NCI-H1092 treated with DMSO at 0.1 percent for 48 hours (cell line): ENCODE measurements at places on chromosomes 5 and 9.

- no peak for DNase-seq
Observed at GRCh38 chr5:54739371-54739770, 221.8 kb downstream of the SNX18 start.

DNA sequence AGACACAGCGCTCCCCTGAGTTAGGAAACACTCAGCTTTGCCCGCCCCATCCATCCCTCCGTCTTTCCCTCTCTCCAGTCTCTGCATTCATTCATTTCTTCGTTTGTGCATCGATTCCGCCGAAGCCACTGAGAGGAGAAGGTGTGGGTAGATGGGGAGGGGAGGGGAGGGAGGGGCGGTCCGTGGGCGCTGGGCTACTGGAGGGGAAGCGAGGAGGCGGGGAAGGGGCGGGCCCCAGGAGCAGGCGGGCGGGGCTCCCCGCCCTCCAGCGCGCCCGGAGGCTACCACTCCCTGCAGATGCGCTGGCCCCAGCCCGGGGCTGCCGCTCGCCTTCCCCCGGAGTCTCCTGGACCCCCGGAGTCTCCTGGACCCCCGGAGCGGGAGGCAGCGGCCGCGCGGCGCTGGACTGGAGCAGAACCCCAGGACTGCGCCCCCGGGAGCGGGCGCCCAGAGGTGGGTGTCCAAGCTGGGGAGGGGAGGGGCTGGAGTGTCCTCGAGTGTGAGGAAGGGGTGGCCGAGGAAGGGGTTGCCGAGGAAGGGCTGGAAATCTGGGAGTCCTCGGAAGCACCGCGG lies 159.5 kb downstream of the C9orf152 start:
- peak; percentile 79 for DNase-seq

GRCh38 chr9:112097712-112098688 lies 77.1 kb downstream of the SUSD1 start:
- peak; percentile 53 for DNase-seq

DNA sequence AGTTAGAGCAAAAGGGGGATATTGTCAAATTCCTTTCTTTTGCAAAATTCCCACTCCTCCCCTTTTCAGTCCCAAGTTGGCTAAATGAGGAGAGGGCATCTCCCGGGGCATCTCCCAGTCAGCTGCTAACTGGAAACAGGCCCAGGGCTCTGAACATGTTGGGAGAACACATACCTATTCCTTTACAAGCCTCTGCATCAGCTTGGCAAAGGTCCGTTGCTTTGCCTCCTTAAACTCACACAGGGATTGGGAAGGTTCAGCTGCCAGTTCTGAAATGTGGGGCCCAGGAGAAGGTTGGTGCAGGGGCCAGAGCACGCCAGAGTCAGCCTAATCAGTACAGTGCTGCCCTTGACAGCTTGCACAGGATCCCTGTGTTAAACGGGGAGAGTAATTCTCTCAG lies 11.0 kb upstream of the DMRT3 start:
- DNase-seq = no peak

DNA sequence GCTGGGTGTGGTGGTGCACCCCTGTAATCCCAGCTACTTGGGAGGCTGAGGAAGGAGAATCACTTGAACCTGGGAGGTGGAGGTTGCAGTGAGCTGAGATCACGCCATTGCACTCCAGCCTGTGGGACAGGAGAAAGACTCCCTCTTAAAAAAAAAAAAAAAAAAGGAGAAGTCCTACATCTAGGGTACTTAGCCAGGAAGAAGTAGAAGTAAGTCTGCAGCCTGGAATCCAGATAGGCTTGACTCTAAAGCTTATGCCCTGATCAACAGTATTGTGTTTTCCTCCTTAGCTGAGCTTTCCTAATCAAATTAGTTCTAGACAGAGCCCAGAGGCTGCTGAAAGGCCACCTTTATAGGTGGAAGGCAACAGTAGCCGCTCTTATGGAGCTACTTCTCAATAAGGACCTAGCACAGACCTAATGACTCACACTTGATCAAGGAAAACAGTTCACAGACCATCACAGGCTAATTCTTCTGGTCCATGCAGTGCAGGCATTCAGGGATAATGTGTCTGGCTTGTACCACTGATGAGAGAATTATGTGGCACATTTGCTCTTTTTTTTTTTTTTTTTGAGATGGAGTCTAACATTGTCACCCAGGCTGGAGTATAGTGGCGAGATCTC lies 105.5 kb upstream of the KLF4 start:
- no peak for DNase-seq

DNA sequence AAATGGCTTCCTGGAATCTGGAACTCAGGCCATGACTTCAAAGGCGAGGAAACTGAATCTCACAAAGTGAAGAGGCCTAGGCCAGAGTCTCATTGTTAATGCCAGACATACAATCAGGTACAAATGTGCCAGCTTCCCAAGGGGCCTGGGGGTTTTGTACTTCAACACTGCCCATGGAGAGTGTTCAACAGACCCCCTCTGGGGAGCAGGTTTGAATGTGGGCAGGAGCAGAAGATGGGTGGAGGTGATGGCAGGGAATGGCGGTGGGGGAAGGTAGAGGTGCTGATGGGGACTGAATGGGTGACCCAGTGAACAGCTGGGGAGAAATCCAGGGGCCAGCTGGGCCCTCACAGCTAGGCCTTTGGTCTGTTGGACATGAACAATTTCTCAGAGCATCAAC lies 12.0 kb downstream of the FOXI1 start:
- no peak for DNase-seq

DNA sequence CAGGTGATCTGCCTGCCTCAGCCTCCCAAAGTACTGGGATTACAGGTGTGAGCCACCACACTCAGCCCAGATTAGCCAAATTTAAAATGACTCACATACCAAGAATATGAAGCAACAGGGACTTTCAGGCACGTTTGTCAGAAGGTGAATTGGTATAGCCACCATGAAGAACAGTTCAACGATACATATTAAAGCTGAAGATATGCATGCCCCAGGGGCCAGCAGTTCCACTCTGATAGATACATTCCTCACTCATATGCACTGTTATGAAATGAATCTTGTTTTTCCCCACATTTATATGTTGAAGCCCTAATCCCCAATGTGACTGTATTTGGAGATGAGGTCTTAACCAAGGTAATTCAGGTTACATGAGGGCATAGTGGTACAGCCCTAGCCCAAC lies 22.5 kb downstream of the SLC35D2 start:
- no peak for DNase-seq

- DNase-seq = no peak
Observed at GRCh38 chr5:132499440-132500243, 9.1 kb upstream of the IRF1 start.

DNA sequence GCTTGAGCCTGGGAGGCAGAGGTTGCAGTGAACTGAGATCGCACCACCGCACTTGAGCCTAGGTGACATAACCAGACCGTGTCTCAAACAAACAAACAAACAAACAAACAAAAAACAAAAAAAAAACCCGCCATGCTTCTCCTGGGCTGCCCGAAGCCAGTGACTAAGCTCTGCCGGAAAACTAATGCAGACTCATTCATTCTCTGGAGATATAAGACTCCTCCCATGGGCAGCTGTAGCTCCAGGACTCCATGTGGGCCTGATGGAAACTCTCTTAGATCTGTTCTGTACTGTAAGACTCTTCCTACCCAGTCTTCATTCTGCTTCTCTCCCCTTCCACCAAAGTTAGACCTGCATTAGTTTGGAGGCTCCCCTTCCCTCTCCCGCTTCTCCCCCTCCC lies 11.1 kb downstream of the GLDC start:
- no peak for DNase-seq

DNA sequence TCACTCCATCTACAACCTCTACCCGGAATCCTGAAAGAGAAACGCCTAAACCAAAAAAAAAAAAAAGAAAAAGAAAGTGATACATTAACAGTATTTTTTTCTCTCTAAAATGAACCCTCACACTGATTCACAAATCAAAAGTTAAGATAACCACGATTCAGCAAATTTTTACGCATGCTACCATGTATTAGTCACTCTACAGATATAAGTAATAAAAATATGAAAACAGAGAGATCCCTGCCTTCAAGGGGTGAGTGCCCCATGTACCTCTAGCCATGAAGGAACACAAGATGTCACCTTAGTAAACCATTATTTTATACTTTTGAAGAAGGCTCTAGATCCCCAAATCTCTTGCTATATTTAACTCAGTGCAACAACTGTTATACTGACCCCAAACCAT lies 33.4 kb downstream of the CEMIP2 start:
- no peak for DNase-seq

GRCh38 chr9:17414986-17415385 lies 163.9 kb upstream of the SH3GL2 start:
- no peak for DNase-seq

DNA sequence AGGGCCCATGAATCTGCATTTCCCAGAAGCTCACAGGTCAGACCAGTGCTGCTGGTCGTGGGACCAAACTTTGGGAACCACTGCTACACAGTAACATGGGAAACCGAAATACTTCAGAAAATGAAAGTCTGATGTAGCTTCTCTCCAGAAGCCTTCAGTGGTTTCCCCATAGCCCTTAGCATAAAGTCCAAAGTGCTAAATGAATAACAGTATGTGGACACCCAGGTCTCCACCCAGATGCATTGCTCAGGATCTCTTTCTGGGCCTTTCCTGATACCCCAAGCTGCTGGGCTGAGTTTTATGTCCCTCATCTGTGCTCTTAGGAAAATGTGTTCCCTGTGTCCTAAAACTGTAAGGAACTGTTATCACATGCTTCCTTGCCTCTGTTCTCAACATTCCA lies 100.4 kb downstream of the NFIB start:
- DNase-seq = no peak

- peak; percentile 68 for DNase-seq
Observed at GRCh38 chr5:36079200-36079781, 12.6 kb upstream of the UGT3A2 start.

DNA sequence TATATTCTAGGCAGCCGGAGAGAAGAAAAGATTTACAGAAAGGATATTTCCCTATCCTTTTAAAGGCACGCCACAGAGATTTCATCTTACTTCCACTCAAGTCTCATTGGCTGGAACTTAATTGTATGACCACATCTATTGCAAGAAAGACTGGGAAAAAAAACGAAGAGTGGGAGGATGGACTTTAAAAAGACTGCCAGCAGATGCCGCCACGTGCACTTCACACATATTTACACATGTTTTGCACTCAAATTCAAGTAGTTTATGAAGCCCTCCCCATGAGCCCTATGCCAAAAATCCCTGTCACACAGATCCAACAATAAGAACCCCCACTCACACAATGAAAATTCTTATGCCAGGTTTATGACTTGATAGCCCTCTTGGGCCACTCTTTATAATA lies 138.5 kb upstream of the TYRP1 start:
- no peak for DNase-seq

DNA sequence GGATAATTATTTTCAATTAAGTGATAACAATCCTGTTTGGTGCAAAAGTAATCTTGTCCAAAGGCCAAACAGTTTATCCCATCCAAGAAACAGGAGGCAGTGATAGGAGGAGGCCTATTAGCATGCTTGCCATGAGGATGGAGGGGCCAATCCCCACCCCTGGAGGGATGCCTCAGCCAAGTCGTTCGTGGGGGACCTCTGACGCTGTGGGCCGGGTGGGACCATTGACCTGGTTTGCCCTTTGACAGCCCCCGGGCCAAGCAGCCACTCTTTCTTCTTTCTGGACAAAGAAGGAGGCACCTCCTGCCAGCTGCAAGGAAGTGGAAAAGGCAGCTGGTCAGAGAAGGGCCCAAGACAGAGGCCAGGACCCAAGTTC lies 39.5 kb upstream of the GRHPR start:
- DNase-seq = no peak

DNA sequence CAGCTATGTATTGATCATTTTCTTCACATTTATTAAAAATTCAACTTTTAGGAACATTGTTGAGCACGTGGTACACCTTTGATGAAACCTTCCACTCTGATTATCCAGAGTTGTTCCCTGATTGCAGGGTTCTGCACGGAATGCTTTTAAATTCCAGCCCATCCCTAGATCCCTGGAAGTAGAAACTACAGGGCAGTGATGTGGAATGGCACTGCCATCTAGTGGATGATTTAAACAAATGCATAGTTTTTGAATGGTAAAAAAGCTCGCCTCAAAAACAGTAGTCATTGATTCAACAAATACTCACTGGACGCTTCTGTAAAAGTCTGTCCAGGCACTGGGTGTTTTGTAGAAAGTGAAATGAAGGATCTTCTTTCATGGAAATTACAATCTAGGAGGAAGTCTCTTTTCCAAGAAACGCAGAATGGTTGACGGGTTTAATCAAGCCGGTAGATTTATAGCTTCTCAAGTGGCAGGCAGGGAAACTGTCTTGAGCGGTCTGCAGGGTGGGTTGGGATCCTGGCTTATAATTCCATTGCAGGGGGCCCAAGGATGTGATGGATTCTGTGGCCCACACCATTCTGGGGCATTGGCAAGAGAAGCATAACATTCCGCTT lies 118.4 kb downstream of the ARHGAP26 start:
- DNase-seq = peak; percentile 33

- DNase-seq = no peak
Observed at GRCh38 chr9:127290561-127291065, 26.0 kb downstream of the GARNL3 start.

GRCh38 chr9:137319011-137319738 lies 17.1 kb upstream of the NRARP start:
- no peak for DNase-seq

GRCh38 chr5:156366521-156366920 lies 39.6 kb downstream of the SGCD start:
- no peak for DNase-seq

GRCh38 chr5:53357439-53357838 lies 123.0 kb upstream of the FST start:
- no peak for DNase-seq

DNA sequence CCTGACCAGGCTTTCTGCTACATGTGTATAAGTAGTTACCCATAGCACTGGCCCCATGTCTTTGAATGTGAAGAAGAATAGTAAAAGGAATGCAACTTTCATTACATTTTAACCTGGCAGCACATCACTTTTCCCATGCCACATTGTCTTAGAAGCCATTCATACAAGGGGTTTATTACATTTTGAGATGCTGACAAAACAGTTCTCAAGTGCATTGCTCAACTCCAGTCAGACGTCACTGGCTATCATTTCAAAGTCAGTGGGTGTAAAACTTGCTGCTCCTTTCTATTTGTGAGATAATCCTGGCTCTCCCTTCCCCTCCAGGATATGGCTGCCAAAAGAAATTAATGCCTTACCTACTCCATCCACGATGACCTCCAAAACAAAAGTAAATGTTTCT lies 97.0 kb upstream of the VCAN start:
- no peak for DNase-seq

DNA sequence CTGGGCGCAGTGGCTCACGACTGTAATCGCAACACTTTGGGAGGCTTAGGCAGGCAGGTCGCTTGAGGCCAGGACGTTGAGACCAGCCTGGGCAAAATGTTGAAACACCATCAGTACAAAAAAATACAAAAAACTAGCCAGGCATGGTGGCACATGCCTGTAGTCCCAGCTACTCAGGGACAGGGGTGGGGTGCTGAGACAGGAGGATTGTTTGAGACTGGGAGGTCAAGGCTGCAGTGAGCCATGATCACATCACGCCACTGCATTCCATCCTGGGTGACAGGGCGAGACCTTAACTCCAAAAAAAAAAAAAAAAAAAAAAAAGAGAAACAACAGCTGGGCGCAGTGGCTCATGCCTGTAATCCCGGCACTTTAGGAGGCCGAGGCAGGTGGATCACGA lies 23.7 kb downstream of the DCAF12 start:
- DNase-seq = no peak

GRCh38 chr9:91783411-91783810 lies 166.6 kb downstream of the ROR2 start:
- DNase-seq = no peak
